ENCODE measurements at places on chromosomes 12 and 14.
A peak's percentile ranks its signal among the peaks of the same experiment; 100 is the strongest.

GRCh38 chr14:68580671-68581070 lies 212.2 kb downstream of the ZFP36L1 start:
- DNase-seq: no peak

GRCh38 chr12:18907127-18907526 lies 169.2 kb downstream of the CAPZA3 start:
- DNase-seq: no peak

DNA sequence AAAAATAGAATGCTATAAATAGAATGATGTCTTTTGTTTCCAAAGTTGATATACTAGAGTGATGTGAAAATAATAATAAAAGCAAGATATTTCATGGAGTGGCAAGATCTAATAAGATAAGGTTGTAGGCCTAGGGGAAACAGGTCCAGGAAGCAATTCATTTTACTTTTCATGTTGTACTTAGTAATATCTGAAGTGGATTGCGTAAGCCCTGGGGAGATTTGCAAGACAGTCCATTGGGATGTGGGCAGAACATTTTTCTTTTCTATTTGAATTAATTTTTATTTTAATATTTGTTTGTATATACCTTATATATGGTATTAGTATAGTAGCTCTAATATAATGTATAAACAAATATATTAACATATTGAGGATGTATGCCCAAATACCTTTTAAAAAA lies 7.5 kb downstream of the NUBPL start:
- DNase-seq: peak; percentile 26

GRCh38 chr12:65259501-65259900 lies 19.0 kb upstream of the MSRB3 start:
- DNase-seq: no peak

DNA sequence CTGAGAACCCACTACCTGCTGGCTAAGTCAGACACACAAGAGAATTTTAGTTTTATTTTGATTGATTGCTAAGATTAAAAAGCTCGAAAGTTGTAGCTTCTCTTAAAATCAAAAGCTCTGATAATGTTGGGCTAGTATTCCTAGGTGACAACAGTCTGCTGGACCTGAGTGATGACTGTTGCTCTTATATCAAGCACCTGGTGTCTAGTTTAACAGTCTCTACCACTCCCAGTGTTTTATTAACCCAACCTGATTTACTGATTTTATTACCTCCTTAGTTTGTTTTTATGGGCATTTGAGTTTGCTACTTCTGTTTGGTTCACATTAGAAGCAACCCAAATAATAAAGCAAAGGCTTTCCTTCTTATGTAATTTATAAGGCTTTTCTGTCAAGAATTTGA lies 41.8 kb downstream of the ATP6V1D start:
- no peak for DNase-seq

- no peak for DNase-seq
Observed at GRCh38 chr14:88533064-88533602, 21.7 kb downstream of the PTPN21 start.

GRCh38 chr12:104994336-104994735 lies 8.2 kb downstream of the NOPCHAP1 start:
- DNase-seq: peak; percentile 29
